ENCODE measurements at places on chromosomes 1 and 21. TPM values are rescaled to one million over a fixed set of nuclear protein-coding genes. Genes with fewer than 3 reads are reported as not detected.

DNA sequence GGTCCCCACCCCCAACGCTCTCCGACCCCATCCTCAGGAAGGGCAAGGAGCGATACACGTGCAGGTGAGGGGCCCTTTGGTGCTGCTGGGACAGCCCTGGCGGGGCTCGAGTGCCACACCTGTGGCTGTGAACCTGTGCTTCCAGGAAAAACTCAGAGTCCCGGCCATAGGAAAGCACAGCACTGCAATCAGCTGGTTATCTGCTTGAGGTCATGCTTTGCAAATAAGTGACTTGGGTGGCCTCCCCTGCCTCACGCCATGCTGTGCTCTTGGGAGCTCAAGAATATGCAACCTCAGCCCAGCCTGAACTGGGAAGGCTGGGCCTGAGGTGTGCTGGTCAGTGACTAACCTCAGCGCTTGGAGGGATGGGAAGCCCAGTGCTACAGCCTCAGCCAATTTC is 36.5 kb upstream of the ARHGEF16 start:
- DNase-seq: no peak

DNA sequence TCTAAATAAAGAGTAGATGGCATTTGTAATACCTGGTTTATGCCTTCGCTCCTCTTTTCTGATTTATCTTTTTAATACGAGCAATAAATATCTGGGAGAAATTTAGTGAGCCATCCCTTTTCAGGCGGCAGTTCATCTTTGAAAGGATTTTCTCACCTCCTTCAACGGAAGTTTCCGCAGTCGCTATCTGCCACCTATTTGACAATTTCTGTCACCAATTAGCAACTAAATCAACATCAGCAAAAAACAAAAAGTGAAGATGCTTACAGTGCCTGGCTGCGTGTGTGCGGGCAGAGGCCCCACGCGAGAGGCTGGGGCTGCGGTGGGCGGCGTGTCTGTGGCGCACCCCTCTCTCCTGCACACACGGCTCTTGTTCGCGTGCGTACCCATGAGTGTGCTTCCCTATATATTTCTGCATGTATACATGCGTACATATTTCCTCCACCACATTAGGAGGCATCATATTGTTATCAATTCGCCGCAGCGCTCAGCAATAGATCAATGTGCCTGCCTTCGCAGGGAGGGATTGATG is 117.3 kb upstream of the BARHL2 start:
- no peak for DNase-seq

- no peak for DNase-seq
These were observed 120.4 kb downstream of the WDR3 start for GRCh38 chr1:118049981-118050380.

DNA sequence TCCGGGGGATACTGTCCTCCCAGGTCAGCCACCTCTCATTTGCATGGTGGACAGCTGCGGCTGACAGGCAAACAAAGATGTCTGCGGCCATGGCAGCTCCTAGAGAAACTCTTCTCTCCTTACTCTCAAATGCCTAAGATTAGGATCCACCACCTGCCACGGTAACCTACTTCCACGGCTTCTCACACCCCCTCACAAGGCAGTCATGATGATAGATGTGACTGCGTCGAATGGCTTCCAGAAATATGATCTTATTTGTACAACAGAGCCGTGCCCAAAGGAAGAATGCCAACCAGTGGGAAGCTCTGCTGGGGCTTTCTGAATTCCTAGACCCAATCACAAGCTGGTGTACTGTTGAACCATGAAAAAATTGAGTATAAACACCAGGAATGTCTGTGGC is 73.4 kb downstream of the BACE2 start:
- no peak for DNase-seq

GRCh38 chr1:150575072-150575489 is 4.3 kb downstream of the MCL1 start:
- DNase-seq: no peak

DNA sequence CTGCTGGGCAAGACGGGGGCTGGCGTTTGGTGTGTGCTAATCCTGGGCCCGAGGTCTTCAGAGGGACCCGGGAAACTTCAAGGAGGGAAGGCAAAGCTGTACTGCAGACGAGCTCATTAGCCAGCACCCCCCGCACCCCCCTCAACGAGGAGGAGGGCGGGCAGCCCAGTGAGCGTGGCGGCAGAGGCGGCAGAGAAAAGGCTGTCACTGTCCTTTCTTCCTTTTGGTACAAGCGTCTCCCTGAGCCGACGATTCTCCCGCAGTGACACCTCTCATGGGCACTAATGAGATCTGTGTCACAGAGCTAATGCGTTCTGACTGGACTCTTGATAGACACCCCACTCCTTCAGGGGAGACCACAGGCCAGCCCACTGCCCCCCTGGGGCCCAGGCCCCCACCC is 29.5 kb downstream of the DMAP1 start:
- no peak for DNase-seq

GRCh38 chr1:93675271-93675670 is 6.4 kb downstream of the BCAR3 start:
- no peak for DNase-seq

DNA sequence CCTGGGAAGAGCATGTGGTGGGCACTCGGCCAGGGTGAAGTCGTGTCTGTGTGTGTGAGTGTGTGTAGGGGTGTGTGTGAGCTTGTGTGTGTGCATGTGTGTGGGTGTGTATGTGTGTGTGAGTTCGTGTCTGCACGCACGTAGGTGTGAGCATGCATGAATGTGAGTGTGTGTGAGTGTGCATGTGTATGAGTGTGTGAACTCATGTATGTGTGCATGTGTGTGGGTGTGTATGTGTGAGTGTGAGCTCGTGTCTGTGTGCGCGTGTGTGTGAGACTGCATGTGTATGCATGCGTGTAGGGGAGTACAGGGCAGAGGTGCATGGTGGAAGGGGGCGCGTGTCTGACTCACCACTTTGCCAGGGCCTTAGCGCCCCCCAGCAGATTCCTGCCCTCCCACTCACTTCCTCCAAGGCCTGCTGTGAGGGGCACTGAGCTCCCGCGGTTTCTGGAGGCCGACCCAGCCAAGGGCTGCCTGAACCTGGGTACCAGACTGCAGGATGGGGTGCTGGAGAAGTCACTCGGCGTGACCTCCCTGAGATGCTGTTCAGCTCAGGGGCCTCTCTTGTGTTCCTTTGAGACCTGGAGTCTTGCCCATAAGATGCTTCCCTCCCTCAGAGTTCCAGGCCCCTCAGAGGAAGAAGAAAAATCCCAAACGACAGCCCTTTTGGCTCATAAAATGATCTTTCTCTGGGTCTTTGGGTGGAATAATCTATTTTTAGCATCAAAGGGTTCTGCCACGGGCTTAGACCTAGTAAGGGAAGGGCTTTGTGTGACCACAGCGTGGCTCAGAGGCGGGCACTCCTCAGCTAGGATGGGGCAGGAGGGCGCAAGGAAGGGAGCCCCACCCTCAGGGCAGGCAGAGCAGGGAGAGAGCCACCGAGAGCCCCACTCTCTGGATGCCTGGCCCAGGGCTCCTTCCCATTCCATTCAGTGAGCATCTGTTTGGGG is 41.1 kb upstream of the RUNX3 start:
- no peak for DNase-seq

DNA sequence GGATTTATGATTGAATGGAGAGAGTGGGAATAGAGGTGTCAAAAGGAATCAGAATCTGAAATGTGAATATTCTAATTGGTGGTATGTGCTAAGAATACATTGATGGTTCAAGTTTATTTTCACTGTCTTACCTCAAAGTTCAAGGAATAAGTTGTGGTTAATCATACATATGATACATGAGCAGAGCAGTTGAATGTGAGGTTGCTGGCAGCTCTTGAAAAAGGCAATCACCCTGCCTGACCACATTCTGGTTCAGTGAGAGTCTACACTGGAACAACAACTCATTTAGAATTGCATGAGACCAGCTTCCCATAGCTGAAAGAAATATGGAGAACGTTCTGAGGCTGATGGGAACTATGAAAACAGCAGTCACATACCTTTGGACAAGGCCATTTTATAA is 68.3 kb upstream of the ARHGAP29 start:
- no peak for DNase-seq

GRCh38 chr1:6233376-6233775 is 2.4 kb downstream of the ICMT start:
- DNase-seq: no peak

- DNase-seq: no peak
These were observed 30.8 kb upstream of the ABCG1 start for GRCh38 chr21:42187976-42188653.

The ADAMTS1 gene
- polyA plus RNA-seq: 0.18 TPM

The CELSR2 gene
- 5.9 TPM for polyA plus RNA-seq

The GPR3 gene
- 0.64 TPM for polyA plus RNA-seq

The CFAP126 gene
- polyA plus RNA-seq: not detected

The BCAN gene
- not detected for polyA plus RNA-seq

The HSPA6 gene
- polyA plus RNA-seq: 0.26 TPM
